ENCODE measurements at places on chromosomes 16 and 17.

DNA sequence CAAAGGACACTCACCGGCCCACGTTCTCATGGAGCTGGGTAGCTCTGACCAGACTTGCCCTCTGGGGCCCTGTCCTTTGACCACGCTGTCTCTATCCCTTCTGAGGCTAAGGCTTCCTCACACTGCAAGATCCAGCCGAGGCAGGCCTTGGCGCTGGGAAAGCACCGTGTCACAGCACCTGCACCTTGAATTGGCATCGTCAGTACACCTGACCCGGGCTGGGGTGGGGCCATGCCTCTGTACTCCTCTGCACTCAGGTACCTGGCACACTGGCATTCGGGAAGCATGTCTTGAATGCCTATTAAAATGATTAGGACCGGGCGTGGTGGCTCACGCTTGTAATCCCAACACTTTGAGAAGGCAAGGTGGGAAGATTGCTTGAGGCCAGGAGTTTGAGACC lies 6.0 kb downstream of the TBC1D24 start:
- no peak for DNase-seq

DNA sequence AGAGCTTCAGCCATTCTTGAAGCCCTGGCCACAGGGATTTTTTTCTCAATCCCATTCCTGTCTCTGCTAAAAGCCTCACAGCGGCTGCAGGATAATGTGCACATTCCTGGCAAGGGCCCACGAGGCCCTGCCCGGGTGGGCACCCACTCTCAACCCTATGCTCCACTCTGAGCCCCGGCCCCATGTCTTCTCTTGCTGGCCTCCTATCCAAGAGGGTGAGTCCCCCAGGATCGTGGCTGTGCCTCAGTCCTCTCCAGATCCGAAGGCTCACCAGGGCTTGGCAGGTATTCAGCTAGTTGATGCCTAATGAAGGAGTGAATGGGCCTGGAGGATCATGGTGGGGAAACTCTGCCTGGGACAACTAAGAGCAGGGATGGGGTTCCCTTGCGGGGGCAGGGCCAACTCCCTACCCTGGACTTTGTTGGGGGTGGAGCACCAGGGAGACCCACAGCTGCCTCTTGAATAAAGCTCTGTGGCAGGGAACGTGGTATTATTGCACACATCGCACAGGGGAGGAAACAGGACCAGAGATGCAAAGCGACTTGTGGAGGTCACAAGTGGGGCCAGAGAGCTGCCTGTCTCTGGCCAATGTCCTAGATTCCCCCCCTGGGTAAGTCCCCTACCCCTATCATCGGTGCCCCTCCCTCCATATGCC lies 5.4 kb downstream of the ARHGAP27 start:
- no peak for DNase-seq

GRCh38 chr17:63950940-63951907 lies 19.1 kb upstream of the CD79B start:
- DNase-seq = no peak

- no peak for DNase-seq
Observed at GRCh38 chr16:11250786-11251524, 5.0 kb downstream of the SOCS1 start.

GRCh38 chr16:27318392-27319256 lies 4.8 kb downstream of the IL4R start:
- peak; percentile 69 for DNase-seq

DNA sequence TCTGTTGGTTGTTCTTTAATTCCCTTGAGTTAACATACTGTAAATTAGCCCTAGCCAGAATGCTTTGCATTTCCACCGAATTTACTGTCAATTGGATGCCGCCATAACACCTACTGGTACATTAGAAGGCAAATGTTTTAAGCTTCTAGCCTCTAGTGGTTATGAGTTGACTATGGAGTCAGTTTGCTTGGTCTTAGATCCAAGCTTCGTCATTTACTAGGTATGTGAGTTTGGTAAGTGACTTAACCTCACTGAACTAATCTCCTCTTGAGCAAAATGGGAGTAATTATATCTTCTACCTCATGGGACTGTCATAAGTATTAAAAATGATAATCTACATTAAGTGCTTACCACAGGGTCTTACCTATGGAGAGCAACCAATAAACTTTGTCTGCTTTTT lies 20.4 kb upstream of the CDH11 start:
- DNase-seq = no peak

DNA sequence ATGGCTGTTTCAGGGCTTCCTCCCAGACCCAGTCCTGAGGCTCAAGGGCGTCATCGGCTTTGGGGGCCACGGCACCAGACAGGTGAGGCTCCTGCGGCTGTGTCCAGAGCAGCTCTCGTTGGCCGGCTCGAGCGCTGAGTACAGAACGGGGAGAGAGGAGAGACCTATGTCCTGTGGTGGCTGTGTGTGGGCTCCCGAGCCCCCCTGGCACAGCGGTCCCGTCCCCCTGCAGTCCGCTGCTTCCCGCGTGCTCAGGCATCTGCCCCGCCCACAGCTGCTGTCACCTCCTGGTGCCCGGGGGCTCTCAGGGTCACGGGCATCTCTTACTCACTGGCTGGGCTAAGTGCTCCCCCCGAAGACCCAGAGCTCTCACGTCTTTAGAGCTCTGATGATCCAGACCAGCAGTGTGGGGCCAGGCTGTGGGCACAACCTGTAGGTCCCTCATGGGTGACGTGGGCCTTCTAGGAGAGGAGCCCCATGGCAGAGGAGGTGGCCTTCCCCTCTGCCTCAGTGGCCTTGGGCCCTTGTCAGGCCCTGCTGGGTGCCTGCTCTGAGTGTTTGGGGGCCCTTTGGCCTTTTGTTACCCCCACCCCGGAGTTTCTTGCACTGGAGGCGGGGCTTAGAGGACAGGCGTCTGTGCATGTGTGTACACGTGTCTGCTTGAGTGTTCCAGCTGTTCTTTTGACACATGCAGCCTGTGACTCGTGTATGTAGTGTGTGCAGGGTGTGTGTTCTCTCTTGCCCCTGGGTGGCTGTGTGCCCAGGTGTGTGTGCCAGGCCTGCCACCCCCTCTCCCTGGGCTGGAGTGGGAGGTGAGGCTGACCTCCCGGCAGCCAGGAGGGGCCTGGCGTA lies 3.5 kb downstream of the WDR90 start:
- DNase-seq = no peak
